Vagina (tissue), 2 donors: ENCODE measurements at places on chromosomes 4 and X.

DNA sequence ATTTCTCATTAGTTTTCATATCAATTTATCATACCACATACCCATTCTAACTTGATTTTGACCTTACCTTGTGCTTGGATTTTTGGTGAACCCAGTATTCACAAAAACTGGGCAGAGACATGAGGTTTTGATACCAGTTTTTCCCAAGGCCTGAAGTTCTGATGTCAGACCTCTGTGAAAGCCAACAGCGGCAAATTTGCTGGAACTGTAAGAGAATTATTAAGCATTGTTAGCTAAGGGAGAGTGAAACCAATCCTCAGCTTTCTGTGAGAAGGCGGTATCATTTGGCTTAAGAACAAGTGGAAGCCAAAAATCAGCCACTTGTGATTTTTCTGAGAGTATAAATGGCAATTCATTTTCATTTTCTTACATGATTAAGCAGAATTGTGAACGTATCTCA lies 8.9 kb downstream of the HSD17B13 start:
- no peak for DNase-seq

- DNase-seq, result no peak
These were observed 240.5 kb upstream of the POF1B start for GRCh38 chrX:85619962-85620361.

- DNase-seq, result no peak
These were observed 517.4 kb downstream of the RPA4 start for GRCh38 chrX:97401154-97401553.

- no peak for DNase-seq
These were observed 253.6 kb downstream of the CBLL2 start for GRCh38 chrX:22526339-22526738.

DNA sequence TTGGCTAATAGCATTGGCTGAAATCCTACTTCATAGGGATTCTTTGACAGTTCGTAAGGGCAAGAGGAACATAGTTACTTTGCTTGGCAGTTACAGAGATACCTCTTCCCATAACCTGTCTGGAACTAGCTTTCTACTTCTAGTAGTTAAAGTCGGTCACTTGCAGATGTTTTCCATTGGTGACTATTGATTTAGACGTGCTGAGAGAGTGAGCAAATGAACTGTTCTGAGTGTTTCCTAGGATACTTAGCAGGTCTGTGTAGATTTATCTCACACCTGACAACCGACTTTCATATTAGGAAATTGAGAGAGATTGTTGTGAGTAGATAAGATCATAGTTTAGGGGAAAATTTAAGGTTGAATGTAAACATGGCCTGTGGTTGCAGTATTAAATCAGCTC lies 116.8 kb downstream of the TSPAN7 start:
- no peak for DNase-seq

DNA sequence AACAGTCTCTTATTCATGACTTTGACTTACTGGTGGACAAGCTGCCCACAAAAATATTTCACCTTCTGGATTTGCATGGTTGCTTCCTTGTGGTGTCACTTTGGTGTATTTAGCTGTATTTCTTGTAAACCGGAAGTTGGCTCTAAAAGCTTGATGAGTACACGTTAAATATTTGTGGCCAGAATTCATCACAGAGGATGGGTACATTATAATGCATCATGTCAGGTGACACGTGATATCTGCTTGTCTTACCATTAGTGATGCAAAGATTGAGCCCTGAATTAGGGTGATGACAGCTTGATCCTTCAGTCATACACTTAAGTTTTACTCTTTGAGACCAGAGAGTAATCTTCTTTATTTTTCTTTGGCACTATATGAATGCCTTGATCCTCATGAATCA lies 188.3 kb upstream of the RPS6KA3 start:
- no peak for DNase-seq

DNA sequence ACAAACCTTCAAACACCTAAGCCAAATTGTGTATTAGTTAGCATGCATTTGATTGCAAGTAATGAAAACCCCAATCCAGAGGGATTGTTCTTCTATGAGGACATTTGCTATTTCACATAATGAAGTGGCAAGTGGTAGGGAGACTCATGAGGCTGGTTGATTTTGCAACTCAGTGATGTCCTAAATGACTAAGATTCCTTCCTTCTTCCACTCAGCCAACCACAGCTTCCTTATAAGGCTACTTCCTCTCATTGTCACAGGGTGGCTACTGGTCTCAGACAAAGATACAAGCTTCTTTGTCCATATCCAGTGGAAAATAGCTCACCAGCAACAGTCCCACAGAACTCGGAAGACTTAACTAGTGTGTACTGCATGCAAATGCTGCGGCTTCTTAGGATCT lies 5.3 kb upstream of the OTC start:
- DNase-seq, result no peak

- no peak for DNase-seq
These were observed 46.9 kb upstream of the SLC25A4 start for GRCh38 chr4:185096032-185096653.

GRCh38 chr4:101419336-101420135 lies 72.2 kb upstream of the PPP3CA start:
- no peak for DNase-seq

- DNase-seq, result no peak
These were observed at the start of gene CHM for GRCh38 chrX:86047174-86047935. Gene CHM (minus strand): TSS chrX:86047558. CDS start chrX:86047532, 26 bp downstream.

GRCh38 chr4:96652158-96652557 lies 812.3 kb downstream of the PDHA2 start:
- DNase-seq, result no peak

DNA sequence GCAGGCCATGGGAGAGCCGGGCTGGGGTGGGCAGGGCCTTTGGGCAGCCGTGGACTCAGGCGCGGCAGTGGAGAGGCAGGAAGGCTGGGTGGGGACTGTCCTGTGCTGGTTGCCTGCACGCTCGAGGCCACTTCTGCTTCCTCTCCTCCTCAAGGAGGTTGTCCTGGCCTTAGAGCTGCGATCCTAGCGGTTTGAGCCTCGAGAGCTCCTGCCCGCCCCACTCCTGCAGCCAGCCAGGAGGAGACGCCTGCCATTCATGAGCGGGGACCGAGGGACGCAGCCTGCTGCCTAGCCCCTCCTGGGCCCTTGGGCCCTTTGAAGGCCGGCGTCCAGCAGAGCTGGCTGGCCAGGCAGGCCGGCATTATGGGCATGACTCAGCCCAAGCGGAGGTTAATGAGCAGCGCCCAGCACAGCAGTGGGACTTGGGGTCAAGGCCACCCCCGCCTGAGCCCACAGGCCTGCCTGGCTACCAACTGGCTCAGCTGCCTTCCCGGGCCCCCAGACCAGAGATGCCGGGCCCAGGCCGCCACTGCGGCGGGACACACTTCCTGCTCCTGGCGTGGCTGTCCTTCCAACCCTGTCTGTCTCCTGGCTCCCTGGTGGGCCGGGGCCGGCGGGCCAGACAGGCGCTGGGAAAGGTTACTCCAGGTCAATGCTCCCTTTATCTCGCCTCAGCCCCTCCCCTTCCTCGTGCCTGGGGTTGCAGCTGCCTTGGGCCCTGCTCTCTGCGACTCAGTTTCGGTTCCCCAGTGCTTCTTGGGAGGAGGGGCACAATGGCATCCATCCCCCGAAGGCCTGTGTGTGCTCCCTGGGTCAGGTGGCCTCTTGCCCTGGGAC lies 1.8 kb downstream of the ABCD1 start:
- DNase-seq, result no peak

- DNase-seq, result no peak
These were observed 251.6 kb downstream of the QDPR start for GRCh38 chr4:17260166-17260907.

GRCh38 chr4:796206-796605 lies 29.7 kb downstream of the CPLX1 start:
- no peak for DNase-seq

DNA sequence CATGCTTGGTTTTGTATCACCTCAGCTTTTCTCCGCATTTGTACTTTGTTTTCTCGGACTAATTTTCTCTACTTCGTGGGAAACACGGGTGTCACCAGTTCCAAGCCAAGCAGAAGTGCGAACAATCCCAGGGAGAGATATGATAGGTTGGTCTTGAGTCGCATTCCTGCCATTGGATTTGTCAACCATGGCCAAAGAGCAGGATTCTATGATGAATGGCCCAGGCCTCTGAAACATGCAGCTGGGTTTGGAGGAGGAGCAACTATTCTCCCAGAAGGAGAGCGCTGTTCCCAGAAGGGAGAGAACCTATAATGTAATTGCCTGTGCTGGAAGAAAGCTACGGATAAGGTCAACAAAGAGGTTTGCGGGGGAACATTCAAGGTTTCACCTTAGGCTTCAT lies 10.3 kb upstream of the FGFBP1 start:
- DNase-seq, result no peak

DNA sequence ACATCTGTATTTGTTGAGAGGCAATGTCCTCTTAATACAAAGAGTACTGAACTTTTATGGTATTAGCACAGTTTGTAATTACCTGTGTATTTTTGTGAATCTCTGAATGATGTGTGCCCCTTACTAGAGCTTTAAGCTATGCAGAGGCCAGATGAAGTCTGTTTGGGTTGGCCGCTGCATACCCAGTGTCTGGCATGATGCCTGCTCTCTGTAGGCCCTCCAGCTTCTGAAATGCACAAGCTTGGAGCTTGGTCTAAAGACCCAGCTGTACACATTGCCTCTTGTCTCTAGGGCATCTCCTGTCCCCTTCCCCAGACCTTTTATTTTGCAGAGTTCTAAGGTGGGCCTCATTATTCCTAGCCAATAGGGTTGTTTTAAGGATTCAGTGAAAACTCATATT lies 68.6 kb downstream of the CDS1 start:
- no peak for DNase-seq

DNA sequence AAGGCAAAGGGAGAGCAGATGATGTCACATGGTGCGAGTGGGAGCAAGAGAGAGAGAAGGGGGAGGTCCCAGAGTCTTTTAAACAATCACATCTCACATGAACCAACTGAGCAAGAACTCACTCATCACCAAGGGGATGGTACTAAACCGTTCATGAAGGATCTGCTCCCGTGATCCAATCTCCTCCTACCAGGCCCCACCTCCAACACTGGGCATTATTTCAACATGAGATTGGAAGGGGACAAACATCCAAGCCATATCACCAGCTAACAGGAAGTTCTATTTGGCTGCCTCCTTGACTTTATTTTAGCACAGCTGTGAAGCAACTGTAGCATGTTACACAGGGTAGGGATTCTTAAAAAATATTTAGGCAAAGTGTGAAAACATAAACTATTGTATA lies 102.5 kb downstream of the DDIT4L start:
- DNase-seq, result no peak

DNA sequence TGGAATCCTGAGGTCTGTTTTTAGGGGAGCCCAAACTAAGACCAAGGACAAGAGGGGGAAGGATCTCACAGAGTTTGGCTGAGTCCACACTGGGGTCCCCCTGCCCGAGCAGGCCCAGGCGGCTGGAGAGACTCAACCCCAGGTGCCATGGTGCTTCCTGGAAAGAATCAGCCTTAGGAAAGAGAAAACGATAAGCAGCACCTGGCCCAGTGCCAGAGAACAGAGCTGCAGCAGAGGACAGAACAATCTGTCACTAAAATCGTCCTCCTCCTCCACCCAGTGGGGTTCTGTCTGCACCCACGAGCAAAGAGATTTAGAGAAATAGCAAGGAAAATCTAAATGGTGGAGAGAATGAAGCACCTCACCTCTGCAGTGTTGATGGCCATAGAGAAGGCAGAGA lies 470.5 kb downstream of the BCOR start:
- no peak for DNase-seq

GRCh38 chr4:151174784-151175183 lies 75.4 kb downstream of the RPS3A start:
- no peak for DNase-seq

DNA sequence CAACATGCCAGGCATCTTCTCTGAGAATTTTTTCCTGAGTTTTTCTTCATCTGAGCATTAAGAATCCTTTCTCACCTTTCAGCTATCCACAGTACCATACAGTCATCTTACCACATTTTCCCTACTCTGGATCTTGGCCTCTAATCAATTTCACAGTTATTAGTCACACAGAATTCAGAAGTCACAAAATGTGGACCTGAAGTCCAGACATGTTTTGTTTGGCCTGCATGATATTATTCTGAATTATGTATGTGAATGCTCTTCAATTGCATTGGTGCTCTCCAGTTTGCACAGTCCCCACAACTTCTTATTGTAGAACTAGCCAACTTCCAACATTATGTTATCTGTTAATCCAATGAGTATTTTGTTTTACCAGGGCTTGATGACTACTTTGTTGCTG lies 102.3 kb upstream of the GRIA3 start:
- no peak for DNase-seq

DNA sequence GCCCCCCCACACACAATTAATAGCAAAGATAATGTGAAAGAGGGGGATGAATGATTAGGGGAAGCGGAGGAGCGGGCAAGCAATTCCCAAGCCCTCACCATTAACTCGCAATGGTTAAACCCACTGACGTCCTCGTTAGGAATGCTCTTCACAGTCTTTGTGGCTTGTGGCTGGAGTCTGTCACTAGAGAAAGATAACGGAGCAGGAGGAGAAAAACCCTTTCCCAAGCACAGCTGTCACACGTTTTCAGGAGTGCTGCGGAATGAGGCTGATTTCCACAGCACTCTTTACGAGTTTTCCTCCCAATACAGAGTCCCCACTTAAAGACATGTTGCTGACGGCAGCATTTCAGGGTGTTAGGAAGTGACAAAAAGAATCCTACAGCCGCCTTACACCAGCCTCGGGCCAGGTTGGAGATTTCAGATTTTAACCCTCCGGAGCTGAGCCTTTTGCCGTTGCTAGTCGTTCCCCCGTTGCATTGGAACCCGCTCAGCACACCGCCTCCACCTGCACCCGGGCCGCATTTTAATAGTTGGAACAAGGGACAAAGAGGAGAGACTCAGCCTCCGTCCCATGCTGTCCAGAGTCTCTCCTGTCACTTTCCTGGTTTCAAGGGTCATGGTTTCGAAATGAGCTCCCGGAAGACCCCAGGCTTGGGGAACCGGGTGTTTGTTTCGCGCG lies 92.2 kb downstream of the GEMIN8 start:
- no peak for DNase-seq

- no peak for DNase-seq
These were observed 951.5 kb upstream of the POU3F4 start for GRCh38 chrX:82556588-82556987.

GRCh38 chr4:36363024-36363423 lies 81.6 kb downstream of the DTHD1 start:
- no peak for DNase-seq

- DNase-seq, result no peak
These were observed 880.5 kb upstream of the POU3F4 start for GRCh38 chrX:82627568-82627967.

DNA sequence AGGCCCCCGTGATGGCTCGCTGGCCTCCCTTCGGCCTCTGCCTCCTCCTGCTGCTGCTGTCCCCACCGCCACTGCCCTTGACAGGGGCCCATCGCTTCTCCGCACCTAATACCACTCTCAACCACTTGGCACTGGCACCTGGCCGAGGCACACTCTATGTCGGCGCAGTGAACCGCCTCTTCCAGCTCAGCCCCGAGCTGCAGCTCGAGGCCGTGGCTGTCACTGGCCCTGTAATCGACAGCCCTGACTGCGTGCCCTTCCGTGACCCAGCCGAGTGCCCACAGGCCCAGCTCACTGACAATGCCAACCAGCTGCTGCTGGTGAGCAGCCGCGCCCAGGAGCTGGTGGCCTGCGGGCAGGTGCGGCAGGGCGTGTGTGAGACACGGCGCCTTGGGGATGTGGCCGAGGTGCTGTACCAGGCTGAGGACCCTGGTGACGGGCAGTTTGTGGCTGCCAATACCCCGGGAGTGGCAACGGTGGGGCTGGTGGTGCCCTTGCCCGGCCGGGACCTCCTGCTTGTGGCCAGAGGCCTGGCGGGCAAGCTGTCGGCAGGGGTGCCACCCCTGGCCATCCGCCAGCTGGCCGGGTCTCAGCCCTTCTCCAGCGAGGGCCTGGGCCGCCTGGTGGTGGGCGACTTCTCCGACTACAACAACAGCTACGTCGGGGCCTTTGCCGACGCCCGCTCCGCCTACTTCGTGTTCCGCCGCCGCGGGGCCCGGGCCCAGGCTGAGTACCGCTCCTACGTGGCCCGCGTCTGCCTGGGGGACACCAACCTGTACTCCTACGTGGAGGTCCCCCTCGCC lies 3.0 kb downstream of the PLXNB3 start:
- DNase-seq, result no peak
